ENCODE measurements at places on chromosomes 11 and 22.

DNA sequence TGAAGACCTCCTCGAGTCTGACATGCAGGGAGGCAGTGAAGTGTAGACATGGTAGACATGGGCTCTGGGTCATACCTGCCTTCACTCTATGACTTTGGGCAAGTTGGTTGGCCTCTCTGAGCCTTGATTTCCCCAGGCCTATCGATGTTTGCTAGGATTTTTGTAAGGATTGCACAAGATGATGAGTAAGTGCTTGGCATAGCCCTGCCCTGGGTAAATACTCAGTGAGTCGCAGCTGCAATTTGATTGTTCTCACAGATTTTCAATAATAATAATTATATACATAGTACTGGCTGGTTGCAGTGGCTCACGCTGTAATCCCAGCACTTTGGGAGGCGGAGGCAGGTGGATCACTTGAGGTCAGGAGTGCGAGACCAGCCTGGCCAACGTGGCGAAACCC, 18.1 kb downstream of the MCM5 start:
- no peak for DNase-seq

- no peak for DNase-seq
These were observed 31.2 kb upstream of the RBMXL2 start for GRCh38 chr11:7057641-7058040.

GRCh38 chr11:126945319-126945718, 55.3 kb downstream of the KIRREL3 start:
- no peak for DNase-seq

DNA sequence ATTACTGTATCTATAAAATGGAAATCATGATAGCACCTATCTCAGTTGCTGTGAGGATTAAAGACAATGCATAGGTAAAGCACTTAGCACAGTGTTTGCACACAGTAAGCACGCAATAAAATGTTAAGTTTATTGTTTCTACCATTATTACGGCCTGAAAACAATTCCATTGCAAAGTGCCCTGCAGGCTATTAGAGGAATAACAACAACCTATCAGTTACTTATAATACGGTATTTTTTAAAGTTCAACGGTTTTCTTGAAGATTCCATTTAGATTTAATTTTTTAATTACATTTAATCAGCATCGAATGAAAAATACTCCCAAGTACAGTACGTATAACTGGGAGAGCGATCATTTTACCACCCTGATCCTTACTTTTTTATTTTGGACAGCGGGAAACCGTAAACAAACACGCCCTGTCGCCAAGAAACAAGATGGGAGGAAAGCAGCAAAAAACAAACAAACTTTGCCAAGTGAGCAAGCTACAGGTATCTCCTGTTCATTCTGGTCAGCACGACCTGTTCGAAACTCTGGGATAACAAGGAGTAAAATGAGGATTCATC, 893 bp downstream of the SLC36A4 start:
- DNase-seq, result peak; percentile 10

DNA sequence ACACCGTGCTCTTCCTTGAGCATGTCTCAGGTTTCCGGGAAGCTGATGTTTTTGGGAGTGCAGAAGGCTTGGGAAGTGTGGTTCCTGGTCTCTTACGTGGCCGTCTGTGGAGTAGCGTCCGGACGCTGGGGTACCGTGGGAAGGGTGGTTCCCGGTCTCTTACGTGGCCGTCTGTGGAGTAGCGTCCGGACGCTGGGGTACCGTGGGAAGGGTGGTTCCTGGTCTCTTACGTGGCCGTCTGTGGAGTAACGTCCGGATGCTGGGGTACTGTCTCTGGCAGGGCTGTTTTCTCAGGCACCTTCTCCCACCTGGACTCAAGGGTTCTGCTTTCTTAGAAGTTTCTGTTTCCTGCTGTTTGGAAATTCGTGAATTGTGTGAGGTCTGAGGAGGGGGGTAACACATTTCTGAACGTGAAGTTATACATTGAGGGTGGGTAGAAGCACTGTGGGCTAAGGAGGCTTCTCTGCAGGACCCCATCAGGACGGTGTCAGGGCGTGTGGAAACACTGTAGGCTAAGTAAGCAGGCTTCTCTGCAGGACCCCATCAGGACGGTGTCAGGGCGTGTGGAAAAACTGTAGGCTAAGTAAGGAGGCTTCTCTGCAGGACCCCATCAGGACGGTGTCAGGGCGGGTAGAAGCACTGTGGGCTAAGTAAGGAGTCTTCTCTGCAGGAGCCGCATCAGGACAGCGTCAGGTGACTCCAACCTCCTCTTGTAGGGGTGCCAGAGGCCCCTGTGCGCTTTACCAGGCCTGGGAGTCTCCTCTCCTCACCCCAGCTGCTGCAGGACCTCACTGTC, 5.3 kb upstream of the IFITM3 start:
- DNase-seq, result no peak

DNA sequence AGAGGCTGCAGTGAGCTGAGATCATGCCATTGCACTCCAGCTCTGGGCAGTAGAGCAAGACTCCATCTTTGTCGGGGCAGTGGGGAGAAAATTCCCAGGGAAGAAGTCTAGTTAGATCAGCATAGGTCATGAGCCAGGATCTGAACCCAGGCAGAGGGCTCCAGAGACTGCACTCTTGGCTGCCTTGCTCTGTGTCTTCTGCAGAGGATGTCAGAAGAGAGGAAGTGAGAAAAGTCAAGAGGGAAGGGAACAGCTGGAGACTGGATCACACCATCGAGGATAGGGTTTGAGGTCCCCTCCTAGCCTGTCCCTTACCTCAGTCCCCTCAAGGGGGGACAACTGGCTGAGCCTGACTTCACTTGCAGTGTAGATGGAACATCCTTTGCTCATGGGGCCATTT, 5.8 kb downstream of the MYOD1 start:
- DNase-seq, result no peak

- DNase-seq, result no peak
These were observed 803.5 kb downstream of the BRD1 start for GRCh38 chr22:49023879-49024774.

DNA sequence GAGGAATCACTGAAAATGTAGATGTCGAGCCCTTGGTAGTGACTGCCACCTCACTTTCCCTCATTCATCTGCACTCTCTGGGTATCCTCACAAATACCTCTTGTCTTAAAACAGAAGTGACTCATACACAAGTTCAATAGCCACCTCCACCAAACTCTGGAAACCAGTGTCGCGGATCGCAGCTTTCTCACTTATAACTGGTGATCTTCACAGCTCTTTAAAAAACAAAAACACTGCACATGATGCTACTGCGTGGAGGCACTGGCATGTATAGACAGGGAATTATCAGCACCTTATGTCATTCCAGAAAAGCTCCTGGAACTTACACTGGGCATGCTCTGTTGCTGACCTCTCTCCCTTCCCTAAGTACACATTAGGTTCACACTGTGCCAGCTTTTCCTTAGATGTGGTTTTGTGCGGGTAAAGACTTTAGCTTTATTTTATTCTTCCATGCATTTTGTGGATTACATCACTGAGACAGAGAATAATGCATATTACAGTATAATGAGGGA, 425.5 kb upstream of the CADM1 start:
- no peak for DNase-seq

DNA sequence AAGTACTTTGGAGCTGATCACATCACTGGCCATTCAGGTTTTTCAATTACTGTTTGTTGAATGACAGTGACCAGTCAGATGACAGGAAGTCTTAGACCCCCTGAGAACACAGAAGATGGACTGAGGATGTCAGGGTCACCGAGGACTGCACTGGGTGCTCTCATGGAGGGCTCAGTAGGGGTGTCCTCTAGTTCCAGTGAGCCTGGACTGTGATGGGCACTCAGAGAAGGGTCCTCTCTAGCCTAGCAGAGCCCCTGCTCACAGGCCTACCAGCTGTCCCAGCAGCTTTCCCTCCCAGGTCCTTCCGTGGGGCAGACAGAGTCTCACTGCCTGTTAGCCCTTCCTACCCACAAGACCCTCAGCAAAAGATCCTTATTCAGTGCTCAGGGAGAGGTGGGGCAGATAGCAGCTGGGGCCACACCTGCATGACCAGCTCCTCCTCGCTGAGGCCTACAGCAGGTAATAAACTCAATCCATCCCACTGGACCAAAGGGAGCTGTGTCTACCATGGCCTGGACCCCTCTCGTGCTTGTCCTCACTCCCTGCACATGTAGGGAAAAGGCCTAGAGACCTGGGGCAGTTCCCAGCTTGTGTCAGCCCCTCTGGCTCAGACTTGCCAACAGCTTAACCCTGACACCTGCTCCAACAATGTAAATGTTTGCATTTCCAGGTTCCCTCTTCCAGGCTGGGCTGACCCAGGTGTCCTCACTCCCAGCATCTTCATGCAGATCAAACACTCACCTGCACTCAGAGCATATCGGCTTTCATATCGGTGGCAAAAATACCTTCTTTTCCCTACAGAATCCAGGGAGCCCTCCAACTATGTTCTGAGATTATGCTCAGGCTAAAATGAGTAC, 25.2 kb upstream of the VPREB1 start:
- no peak for DNase-seq

DNA sequence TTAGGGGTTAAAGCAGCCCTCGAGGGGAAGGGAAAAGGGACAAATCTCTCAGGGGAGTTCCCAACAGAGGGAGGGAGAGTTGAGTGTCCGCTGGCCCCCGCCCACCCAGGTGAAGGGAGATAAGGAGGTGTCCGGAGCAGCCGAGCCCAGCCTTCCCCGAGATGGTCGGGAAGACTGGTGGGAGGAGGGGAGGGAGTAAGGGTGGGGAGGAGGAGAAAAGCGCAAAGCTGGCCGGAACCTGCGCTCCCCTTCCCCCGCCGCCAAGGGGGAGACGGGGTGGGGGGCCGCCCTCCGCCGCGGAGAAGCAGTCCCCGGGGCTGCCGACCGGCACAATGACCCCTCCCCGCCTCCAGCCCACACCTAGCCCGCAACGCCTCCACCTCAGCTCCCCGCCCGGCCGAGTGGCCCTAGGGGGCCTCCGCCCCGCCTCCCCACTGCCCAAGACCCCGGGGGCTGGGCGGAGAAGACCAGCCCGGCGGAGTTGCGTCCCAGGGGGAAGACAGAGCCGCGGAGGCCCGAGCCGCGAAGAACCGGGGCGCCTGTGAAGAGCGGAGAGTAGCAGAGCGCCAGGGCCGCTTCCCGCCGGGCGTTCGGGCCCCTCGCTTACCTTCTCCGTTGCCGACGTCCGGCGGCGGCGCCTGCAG, 479 bp downstream of the RSF1 start:
- DNase-seq, result peak; percentile 40

GRCh38 chr11:63613517-63614135, 607 bp downstream of the PLAAT3 start:
- DNase-seq, result no peak

DNA sequence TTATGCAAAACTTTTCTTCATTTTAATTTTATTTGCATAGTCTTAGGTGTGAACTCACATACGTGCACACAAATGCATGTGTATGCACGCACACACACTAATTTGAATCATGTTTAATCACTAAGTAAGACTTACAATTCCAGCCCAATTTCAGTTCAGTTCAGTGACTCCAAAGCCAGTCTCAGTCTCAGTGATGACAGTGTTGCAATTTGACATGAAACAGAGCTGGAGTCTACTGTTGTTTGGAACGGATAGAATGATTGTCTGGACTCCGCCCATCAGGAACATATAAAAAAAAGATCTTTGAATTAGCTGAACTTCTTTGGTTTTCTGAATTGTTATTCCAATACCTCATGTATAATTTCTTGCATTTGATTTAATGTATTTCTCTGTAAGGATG, 14.9 kb upstream of the OR51S1 start:
- DNase-seq, result no peak

- peak; percentile 75 for DNase-seq
These were observed 714 bp downstream of the SDF2L1 start for GRCh38 chr22:21642584-21643448.

GRCh38 chr22:22857607-22858558, 29.7 kb upstream of the IGLL5 start:
- DNase-seq, result no peak

DNA sequence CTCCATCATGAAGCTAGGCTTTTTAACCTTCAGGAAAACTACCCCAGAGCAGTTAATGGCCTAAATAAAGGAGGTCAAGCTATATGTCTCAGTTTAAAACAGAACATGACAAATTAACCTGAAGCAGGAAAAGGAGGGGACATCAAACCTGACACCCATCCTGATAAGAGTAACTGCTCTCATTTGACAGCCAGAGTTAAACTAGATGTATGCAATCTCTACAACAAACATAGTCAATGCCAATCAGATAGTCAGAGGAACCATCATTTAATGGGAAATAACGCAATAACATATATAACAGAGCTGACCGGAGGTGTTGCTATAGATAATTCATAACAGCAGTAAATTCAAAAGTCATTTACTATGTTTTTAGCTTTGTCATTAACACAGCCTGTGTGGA, 3.1 kb downstream of the ZNF202 start:
- DNase-seq, result no peak
